Stimulated activated CD8-positive, alpha-beta memory T cell treated with anti-CD3 and anti-CD28 coated beads, Interleukin-4, amount 100 ng/mL, for 1 hour (primary cell): ENCODE measurements at places on chromosomes 2 and 18.

DNA sequence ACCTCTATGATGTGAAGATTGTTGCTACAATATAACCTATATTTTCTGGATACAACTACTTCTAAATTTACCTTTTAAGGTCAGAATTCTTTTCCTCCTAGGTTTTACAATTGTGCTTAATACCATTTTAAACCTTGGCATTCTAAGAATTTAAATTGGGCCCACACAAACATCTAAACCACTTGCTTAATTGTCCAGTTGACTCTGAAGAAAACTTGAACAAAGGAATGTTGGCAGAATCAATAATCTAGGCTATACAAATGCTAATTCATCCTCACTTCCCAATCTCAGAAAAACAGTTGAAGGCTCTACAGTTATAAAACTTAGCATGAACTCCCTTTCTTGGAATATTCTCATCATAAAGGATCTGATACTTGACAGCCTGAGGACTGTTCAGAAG is 84.3 kb downstream of the RPRM start:
- no peak for DNase-seq

- no peak for DNase-seq
Observed at GRCh38 chr2:141570474-141571131, 560.2 kb downstream of the LRP1B start.

GRCh38 chr2:239671471-239671870 is 270.7 kb upstream of the HDAC4 start:
- no peak for DNase-seq

GRCh38 chr2:186629250-186629996 is 39.6 kb downstream of the ITGAV start:
- DNase-seq: no peak

GRCh38 chr2:137991078-137991477 is 26.8 kb downstream of the HNMT start:
- no peak for DNase-seq

DNA sequence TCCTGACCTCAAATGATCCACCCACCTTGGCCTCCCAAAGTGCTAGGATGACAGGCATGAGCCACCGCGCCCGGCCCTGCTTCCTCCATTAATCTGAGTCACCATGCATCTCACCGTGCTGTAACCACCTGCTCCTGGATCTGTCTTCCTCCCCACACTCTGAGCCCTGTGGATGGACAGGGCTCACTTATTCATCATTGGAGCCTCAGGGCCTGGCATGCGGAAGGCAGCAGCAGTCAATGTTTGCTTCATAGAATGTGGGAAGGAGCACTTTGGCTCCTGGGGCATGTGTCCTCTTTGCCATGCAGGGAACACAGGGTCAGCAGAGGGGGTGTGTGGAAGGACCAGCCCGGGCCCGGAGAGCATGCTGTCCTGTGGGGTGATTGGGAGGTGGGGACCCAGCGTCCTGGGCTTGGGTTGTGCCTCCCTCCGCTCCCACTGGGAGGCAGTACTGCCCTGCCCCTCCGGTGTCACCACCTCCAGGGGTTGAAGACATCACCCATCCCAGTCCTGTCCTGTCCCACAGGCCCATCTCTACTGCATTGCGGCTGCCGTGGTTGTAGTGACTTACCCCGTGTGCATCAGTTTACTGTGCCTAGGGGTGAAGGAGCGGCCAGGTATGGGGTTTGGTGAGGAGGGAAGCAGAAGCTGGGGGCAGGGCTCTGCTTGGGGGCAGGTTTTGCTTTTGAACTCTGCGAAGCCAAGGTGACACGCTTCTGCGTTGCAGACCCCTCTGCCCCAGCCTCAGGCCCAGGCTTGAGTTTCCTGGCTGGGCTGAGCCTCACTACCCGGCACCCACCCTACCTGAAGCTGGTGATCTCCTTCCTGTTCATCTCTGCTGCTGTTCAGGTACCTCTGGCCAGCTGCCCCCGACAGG is 11.5 kb downstream of the MFSD2B start:
- no peak for DNase-seq
